ENCODE measurements at places on chromosomes 7 and 10.

DNA sequence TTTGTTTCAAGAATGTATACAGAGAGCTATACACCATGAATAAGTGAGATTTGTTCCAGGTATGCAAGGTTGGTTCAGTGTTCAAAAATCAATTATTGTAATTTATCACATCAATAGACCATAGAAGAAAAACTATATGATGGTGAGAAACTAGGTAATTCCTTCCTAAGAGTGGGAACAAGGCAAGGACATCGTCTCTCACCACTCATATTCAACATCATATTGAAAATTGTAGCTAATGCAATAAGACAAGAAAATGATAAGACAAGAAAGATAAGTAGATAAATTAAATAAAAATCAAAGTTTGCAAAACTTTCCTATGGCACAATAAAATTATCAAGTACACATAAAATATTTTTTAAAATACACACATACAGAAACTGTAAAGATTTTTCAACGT, 385.3 kb upstream of the COBL start:
- no peak for DNase-seq

DNA sequence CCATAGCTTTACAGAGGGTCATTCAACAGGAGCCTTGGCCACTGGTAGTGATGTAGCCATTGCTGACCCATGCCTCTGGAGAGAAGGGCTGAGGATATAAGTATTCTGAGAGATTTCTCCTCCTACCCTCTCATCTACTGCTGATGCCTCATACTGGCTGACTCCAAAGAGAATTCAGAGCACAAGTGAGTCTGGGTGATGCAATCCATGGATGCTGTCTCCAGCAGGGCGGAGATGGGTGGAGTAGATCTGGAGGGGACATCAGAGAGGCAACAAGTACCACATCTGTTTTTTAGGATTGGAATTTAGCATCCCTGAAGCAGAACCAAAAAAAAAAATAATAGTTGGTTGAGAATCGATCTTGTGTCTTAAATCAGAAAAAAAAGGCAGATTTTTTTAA, 705.7 kb upstream of the CELF2 start:
- DNase-seq, result no peak

- DNase-seq, result no peak
Measured at GRCh38 chr10:107889105-107889504, 724.6 kb upstream of the SORCS1 start.

DNA sequence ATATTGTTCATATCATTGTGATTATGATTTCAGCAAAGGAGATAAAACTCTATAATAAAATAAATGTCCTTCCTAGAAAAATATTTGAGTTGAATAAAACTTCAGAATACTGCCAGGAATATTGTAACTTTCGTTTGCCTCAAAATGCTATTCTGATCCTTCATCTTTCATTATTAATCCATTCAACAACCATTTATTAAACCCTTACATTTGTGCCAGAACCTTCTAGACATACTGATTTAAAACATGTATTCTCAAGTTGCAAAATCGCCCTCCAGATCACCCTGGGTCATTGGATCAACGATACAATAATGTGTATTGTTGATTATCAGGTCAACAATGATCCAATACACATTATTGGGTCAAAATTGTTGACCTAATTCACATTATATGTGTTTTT, 759.8 kb downstream of the CNTNAP2 start:
- DNase-seq, result no peak

DNA sequence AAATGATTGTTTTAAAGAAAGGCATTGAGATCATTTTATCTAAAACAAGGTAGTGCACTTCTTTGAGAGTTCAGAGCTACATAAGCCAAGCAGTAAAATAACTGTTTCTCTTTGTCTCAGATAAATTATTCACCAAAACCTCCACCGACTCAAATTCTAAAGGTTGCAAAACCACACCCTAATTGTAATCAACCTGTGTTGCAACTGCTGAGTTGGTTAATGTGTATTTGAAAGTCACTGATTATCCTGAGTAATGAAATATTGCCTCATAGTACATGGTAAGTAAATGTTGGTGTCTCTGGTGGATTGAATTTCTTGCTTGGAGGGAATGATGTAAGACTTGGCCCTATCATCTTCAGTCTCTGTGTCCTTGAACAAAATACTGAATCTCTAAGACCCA, 35.9 kb upstream of the CYP2C9 start:
- DNase-seq, result no peak

GRCh38 chr7:42085531-42085930, 151.5 kb downstream of the GLI3 start:
- no peak for DNase-seq

DNA sequence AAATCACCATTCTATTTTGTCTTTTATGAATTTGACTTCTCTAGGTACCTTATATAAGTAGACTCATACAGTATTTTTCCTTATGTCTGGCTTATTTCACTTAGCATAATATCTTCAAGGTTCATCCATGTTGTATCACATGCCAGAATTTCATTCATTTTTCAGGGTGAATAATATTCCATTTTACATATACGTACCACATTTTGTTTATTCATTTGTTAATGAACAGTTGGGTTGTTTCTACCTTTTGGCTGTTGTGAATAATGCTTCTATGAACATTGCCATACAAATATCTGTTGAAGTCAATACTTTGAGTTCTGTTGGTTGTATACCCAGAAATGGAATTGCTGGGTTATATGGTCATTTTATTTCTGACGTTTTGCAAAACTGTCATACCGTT, 20.7 kb downstream of the AHCYL2 start:
- DNase-seq, result no peak
